ENCODE measurements at places on chromosomes 11 and 22.

- no peak for DNase-seq
These were observed 973.2 kb upstream of the RAG2 start for GRCh38 chr11:37571246-37571645.

- no peak for DNase-seq
These were observed 502.9 kb downstream of the BRD1 start for GRCh38 chr22:49324527-49325491.

GRCh38 chr22:17243524-17243923 lies 24.3 kb upstream of the ADA2 start:
- no peak for DNase-seq

DNA sequence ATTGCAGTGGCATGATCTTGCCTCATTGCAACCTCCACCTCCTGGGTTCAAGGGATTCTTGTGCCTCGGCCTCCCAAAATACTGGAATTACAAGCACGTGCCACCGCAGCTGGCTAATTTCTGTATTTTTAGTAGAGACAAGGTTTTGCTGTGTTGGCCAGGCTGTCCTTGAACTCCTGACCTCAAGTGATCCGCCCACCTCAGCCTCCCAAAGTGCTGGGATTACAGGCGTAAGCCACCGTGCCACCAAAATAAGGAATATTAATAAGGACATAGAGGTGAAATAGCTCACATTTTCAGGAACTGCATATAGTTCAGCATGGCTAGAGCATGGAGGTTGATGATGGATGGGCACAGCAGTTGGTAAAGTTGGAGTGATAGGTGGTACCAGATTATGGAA lies 21.4 kb downstream of the ARHGEF12 start:
- no peak for DNase-seq

DNA sequence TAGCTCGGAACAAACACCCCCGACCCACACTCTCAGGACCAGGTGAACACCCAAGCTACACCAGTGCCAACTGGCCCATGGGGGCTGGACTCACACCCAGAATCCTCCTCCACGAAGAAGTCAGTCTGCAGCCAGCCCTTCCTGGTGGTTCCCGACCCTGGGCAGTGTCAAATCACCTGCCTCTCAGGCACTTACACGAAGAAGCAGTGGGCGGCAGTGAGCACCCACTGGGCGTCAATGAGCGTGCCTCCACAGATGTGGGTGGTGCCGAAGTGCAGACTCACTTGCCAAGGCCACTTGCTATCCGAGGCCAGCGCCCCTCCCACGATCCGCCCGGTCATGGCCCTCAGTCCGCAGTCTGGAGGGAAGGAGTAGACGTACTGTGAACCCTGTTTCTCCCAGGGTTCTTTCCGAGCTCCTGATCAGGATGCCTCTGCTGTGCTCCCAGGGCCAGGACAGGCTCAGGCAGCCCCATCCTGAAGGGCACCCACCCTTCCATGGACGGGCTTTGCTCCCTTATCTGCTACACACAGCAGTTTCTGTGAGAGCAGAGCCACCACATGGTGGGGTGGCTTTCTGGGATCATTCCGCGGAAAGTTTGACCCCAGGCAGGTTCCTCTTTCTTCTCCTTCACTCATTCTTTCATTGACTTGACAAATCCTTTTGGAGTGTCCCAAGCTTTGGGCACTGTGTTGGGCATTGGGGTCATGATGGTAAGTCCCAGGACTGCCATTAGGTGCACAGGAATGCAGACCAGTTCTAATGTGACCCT lies 19.4 kb downstream of the TMPRSS13 start:
- DNase-seq: no peak

GRCh38 chr11:60825790-60826189 lies 16.1 kb upstream of the CCDC86 start:
- no peak for DNase-seq

DNA sequence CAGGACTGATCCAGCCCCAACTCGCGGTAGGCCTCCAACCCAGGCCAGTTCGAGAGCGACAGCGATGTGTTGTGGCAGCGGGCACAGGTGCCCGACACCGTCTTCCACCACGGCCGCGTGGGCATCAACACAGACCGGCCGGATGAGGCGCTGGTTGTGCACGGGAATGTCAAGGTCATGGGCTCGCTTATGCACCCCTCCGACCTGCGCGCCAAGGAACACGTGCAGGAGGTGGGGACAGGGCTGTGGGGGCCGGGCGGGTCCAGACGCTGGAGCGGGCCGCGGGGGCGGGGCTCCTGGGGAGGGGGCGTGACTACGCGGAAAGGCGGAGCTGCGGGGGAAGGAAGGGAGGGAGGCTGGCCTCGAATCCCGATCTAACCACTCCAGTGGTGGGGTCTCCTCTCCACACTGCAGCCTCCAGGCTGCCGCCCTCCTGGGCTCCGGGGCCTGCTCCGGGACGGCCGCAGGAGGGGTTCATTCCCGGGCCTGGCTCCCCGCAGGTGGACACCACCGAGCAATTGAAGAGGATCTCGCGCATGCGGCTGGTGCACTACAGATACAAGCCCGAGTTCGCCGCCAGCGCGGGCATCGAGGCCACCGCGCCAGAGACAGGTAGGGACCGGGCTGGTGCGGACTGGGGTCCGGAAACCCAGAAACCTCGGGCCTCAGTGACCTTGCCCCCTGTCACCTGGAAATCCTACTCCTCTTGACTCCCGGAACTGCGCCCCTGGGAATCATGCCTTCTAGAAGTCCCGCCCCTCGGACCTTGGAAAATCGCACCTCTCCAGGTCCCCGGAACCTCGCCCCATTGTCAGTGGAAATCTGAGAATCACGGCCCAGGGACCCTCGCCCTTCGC lies 14.9 kb downstream of the TMEM258 start:
- peak; percentile 42 for DNase-seq

DNA sequence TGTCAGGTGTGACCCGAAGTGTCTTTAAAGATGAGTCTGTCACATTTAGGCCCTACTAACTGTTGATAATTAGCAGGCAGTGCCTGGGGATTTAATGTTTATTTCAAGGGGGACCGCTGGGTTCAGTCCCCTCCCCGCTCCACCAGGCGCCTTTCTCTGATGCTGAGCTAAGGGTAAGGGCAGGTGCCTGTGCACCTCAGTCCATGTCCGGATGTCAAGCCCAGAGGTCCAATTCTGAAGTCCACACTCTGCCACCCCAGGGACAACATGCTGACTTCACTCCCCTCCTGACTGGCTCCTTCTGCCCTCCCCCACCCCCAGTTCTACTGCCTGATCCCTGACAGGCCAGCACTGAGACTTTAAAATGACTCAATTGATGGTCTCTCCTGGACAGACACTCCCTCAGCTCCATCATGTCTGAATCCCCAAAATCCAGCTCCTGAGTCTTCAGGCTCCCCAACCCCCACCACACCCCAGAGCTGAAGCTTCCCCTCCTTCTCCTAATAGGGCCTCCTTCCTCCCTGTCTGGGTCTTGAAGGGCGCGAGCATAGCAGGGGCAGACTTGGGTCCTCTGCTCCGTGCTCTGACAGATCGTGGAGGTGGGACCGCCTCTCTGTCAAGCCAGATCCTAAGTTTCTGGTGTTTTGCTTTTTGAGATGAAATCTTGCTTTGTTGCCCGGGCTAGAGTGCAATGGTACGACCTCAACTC lies 49.8 kb upstream of the ANO1 start:
- DNase-seq: no peak

GRCh38 chr11:20672575-20672974 lies 3.2 kb downstream of the NELL1 start:
- DNase-seq: no peak

GRCh38 chr11:129447654-129448239 lies 72.1 kb downstream of the BARX2 start:
- no peak for DNase-seq

DNA sequence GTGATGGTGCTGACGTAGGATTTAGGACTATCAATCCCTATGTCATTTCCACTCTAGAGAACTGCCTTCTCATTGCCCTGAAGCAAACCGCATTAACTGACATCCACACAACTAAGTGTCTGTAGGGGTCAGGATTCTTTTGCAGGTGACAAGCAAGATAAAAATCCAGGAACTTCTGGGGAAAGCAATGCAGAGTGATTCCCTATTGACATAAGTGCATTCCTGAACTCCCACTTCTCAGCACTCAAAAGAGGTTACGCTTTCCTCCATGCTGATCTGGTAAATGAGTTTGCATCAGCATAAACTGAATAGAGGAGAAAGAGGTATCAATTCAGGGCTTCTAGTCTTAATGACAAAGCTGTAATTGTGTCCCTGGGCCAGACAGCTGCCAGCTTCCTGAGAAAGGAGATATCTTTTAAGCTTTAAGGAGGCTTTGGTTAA lies 224.6 kb upstream of the ISX start:
- no peak for DNase-seq

DNA sequence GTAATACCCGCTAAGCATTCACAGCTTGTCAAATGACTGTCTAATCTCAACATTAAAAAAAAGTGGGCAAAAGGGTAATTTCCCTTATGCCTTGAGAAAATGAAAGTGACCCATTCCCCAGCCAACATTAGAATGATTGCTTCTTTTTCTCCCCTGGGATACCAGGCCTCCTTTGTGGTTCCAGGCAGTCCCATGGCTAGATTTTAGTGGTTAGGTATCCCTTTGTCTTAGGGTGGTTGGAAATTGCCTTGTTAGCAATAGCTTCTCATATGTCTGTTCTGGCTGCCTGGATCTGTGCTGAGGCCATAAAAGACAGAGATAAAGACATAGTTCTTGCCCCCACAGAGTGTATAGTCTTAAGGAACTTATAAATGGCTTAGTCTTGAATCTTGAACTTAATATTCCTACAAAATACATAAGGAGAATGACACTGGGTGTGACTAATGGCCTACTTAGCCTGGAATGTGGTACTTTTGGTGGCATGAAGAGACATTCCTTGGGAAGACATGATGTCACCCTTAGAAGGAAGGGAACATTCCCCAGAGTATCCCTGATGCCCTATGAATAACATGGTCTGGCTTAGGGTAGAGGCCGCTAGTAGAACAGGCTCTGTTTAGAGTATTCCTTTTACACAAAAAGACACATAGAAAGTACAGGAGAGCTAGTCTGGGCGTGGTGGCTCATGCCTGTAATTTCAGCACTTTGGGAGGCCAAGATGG lies 90.3 kb downstream of the ZBTB16 start:
- no peak for DNase-seq

DNA sequence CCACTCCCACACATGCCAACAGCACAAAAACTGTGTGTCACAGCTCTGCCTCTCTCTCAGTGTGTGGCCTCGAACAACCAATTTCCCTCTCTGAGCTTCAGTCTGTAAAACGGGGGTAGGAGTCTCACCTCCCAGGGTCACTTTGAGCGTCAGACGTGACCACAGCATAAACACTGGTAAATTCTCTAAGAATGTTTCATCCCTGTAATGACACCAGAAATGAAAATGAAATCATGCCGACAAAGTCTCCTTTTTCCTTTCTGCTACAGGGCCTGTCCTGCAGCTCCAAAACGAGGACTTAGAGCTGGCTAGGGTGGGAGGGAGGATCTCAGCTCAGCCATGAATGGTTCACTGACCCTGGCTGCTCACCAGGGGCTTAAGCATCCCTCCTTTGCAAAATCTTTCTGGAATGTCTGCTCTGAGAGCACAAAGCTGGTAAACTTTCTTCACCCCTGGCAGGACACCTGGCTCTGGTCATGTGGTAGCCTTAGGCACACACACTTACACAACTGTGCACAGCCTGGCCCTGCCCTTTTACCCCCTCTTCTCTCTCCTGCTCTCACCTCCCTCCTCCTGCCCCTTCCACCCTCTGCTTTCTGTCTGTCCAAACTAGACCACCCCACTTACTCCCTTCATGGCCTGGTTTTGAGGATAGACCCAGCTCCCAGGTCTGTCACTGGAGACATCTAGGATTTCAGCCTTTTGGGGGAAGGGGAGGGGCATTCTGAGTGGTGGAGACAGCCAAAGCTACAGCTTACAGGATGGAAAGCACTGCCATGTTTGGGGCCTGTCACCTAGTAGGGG lies 12.3 kb upstream of the TSKU start:
- DNase-seq: no peak

GRCh38 chr11:93614173-93614722 lies 47.2 kb upstream of the CEP295 start:
- DNase-seq: no peak

- DNase-seq: no peak
These were observed 618 bp downstream of the MTA2 start for GRCh38 chr11:62601122-62601371.

GRCh38 chr22:42078469-42079318 lies 806 bp upstream of the SMDT1 start:
- DNase-seq: no peak

- DNase-seq: no peak
These were observed 212.5 kb downstream of the CTTN start for GRCh38 chr11:70610566-70611565.

GRCh38 chr11:44110231-44110679 lies 14.8 kb downstream of the EXT2 start:
- DNase-seq: peak; percentile 21

DNA sequence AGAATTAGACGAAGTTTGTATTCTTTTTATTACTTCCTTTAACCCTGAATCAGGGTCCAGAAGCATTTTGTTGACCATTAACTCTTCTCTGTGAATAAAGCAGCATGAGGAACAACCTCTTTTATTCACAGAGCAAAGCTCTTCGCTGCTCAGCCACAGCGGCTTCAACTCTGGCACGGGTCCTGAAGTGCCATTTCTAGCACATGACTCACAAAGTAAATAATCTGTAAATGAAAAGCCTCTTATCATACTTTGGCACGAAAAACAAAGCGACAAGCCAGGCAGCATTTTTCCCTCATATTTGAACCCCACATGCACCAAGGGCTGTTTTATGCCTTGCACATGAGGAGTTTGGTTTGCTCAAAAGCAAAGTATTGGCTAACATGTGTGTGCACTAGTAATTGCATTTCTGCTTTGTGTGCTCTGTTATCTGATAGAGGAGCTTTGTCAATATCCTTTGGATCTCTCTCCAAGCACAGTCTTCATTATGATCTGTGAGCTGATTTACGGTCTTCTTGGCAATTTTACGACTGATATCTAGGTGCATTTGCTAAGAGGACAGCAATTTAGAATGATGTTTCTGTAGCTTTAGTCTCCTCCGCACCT lies 33.0 kb upstream of the APOBEC3A start:
- no peak for DNase-seq

GRCh38 chr11:90639461-90639993 lies 416.7 kb upstream of the CHORDC1 start:
- no peak for DNase-seq

GRCh38 chr11:72242141-72242540 lies 1.8 kb downstream of the PHOX2A start:
- DNase-seq: no peak

GRCh38 chr11:67496113-67496512 lies 9.1 kb downstream of the PITPNM1 start:
- no peak for DNase-seq

DNA sequence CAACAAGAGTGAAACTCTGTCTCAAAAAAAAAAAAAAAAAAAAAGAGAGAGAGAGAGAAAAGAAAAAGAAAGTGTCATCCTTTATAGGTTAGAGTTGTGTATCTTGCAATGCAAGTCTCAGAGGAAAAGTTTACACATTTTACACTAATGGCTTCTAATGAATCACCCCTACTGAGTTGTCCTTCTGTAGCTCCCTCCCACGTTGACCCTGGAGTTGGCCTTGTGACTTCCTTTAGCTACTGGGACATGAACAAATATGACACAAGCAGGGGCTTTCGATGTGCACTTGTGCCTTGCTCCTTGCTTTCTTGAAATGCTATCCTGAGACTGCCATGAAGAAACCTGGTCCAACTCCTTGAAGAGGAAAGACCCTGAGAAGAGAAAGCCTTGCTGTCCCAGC lies 2.4 kb upstream of the SMCO4 start:
- no peak for DNase-seq

GRCh38 chr22:35053060-35053835 lies 12.7 kb upstream of the ISX start:
- no peak for DNase-seq

- DNase-seq: peak; percentile 89
These were observed at the start of gene SNX32 for GRCh38 chr11:65833297-65834030. Gene SNX32 (plus strand): TSS chr11:65833963. CDS start chr11:65834066, 103 bp downstream.

- no peak for DNase-seq
These were observed 229.6 kb downstream of the SWAP70 start for GRCh38 chr11:9893474-9893873.

GRCh38 chr11:2587976-2588748 lies 111.6 kb downstream of the KCNQ1OT1 start:
- no peak for DNase-seq

Data from central memory CD8-positive, alpha-beta T cell (primary cell).